ENCODE measurements at places on chromosomes 3 and 15.

- DNase-seq, result no peak
Observed at GRCh38 chr3:69998759-69999139, 784 bp upstream of the SAMMSON start.

DNA sequence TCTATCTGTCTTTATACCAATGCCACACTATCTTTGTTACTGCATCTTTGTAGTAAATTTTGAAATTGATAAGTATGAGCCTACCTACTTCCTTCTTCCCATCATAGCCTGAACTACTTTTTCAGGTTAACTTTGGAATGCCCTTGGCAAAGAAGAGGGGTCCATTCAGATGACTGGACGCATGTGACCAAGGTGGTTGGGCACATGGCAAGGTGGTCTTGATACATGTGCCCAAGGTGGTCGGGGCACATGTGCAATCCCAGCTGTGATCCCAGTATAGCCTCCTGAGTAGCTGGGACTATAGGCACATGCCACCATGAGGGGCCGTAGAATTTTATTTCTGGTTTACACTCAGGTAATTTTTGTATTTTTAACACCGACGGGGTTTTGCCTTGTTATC lies 330.2 kb downstream of the GABRB3 start:
- no peak for DNase-seq

DNA sequence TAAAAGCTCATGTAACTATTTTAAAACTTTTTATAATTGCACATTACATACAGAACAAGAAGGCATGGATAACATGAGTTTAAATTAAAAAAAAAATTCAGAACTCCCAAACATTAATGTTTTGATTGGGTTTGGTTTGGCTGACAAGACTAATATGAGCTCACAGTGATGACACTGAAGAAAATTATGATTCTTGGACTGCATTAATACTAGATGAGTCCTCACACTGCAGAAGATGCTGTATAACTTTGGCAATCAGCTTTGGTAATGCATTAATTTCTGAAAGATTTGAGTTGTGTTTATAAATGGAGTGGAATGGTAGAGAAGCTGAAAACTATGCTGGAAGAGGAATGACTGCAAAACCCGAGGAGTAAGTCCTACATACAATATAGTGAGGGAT lies 358.9 kb downstream of the PLCL2 start:
- no peak for DNase-seq

DNA sequence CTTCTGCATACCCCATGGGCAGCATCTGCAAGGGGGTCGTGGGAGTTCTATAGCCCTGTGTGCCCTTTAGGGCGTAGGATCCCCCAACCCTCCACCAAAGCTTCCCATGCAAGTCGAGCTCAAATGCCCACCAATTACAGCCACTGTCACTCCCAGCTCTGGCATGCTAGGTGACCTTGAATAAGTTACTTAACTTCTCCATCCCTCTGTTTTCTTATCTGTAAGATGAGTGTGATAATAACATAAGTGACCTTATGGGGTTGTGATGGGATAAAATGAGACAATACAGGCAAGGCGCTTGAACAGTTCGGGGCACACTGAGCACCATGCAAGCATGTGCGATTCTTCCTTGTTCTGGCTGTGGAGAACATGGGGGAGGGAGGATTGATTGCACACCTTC lies 74.8 kb upstream of the POMGNT2 start:
- no peak for DNase-seq

DNA sequence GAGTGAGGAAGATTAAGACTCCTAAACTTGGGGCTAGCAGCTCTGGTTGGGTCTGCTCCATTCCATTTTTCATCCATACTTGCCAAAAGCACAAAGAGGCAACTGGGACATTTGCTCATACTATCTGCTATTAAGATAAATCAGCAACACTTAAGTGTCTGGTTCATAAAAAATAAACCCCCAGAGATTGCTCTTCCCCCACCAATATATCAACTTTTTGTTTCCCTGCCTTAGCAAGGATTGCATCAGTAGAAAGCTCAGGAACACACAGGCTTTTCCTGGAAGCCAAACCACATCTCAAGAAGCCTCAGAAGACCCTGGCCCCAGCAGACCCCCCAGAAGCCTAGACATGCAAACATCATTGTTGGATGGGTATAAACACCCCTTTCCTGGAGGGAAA lies 232.4 kb upstream of the WNT5A start:
- DNase-seq, result no peak

DNA sequence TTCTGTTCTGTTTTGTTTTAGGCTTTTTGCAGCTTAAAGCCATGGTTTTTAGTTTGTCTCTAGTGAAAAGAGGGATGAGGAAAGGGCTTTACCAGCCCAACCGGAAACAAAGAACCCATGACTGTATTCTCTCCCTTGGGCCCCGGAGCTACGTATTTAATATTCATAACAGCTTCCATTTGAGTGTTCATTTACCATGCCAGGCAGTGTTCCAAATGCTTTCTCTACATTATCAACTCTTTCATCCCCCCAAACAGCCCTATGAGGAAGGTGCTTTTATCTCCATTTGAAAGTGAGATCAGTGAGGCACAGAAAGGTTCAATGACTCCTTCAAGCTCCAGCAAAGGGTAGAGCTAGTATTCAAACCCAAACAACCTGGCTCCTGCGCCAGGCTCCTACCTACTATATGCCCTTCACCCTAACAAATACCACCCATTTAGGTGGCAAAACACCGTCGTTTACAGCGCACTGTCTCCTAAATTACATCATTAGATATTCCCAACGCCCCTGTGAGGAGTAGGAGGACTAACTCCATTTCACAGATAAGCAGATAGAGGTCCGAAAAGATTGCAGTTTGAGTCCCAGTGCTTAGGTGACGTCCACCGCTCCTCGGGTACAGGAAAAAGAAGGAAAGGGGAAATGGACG lies 27.9 kb downstream of the GTPBP8 start:
- DNase-seq, result no peak

GRCh38 chr3:177196456-177197040 lies 734 bp downstream of the TBL1XR1 start:
- no peak for DNase-seq

DNA sequence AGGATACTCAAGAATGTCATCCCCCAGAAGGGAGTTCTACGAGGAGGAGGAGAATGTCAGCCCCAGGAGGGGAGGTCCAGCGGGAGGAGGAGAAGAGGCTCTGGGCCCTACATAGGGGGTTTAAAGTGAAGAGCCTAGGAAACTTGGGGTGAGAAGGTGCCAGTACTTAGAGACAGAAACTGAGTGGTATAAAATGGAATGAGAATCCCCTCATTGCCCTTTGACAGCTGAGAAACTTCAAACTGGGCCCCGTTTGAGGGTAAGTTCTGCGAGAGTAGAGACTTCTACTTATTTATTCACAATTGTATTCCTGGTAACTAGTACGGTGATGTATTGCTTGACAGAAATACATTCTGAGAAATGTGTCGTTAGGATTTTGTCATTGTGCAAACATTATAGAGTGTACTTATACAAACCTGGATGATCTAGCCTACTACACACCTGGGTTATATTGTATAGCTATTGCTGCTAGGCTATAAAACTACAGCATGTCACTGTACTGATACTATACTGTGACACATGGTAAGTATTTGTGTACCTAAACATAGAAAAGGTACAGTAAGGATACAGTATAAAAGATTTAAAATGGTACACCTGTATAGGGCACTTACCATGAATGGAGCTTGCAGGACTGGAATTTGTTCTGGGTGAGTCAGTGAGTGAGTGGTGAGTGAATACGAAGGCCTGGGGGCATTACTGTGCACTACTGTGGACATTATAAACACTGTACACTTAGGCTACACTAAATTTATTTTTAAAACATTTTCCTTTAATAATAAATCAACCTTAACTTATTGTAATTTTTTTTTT lies 62.0 kb downstream of the TSC22D2 start:
- DNase-seq, result no peak

GRCh38 chr3:46110701-46111493 lies 83.6 kb upstream of the XCR1 start:
- DNase-seq, result no peak

- no peak for DNase-seq
Observed at GRCh38 chr3:110697961-110698360, 373.7 kb upstream of the NECTIN3 start.

- DNase-seq, result no peak
Observed at GRCh38 chr15:67335026-67335425, 80.4 kb downstream of the IQCH start.

DNA sequence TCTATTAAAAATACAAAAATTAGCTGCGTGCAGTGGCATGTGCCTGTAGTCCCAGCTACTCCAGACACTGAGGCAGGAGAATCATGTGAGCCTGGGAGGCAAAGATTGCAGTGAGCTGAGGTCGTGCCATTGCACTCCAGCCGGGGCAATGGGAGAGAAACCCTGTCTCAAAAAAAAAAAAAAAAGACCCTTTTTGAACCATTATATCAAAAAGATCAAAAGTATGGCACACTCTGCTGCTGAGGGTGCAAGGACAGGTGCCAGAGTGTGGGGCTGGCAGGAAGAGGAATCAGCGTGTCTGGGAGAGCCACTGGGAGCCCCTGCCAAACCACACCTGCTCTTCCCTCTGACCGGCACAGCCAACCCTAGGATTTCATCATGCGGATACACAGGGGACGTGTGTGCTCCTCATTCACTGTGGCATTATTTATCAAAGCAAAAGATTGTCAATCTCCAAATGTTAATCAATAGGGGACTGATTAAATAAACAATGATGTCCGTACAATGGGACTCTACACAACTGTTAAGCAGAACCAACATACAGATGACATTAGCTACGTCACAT lies 147.3 kb upstream of the TLE3 start:
- no peak for DNase-seq

- DNase-seq, result no peak
Observed at GRCh38 chr3:157271283-157271882, 111.4 kb upstream of the CCNL1 start.

- DNase-seq, result no peak
Observed at GRCh38 chr15:38720893-38721567, 156.4 kb upstream of the RASGRP1 start.

Measured in activated naive CD4-positive, alpha-beta T cell (primary cell).